ENCODE measurements at places on chromosomes 1 and 21.

DNA sequence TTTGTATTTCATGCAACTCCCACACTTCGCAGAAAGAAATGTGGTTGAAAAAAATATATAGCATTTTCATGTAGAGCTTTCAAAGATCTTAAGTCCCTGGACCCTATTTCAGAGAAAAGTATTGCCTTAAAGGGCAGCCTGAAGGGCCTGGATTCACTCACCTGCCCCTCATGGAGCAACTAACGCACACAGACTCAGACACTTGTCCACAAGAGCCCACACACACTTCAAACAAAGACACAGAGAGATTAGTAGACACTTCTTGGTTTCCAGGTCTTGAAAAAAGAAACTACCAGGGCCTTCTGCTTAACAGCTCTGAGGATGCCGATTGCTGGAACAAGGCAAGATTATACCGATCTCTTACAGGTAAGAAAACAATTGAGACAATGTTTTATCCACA lies 122.2 kb downstream of the ZBTB18 start:
- DNase-seq = no peak

GRCh38 chr1:65259816-65260215 lies 49.5 kb upstream of the DNAJC6 start:
- DNase-seq = no peak

- DNase-seq = no peak
Observed at GRCh38 chr1:96473791-96474434, 247.7 kb upstream of the PTBP2 start.

DNA sequence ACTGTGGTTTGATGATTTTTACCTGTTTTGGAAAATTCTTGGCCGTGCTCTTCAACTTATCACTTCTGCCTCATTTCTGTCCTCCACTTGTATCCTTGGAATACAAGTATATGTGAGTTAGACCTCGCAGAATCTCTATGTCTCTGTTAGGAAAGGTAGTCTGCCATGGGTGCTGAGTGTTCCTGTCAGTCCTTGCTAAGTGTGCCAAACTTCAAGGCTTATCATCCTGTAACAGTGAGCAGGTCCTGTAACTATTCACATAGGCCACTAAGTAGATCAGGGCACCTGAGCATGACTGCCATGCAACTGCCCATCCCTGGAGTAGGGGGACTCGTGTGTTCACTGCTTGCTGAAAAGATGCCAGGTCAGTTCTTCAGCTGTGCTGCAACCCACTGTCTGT lies 24.2 kb upstream of the BMP8B start:
- DNase-seq = no peak

GRCh38 chr1:51464828-51465227 lies 54.2 kb downstream of the EPS15 start:
- no peak for DNase-seq

- DNase-seq = no peak
Observed at GRCh38 chr1:50279622-50280330, 143.5 kb downstream of the DMRTA2 start.

DNA sequence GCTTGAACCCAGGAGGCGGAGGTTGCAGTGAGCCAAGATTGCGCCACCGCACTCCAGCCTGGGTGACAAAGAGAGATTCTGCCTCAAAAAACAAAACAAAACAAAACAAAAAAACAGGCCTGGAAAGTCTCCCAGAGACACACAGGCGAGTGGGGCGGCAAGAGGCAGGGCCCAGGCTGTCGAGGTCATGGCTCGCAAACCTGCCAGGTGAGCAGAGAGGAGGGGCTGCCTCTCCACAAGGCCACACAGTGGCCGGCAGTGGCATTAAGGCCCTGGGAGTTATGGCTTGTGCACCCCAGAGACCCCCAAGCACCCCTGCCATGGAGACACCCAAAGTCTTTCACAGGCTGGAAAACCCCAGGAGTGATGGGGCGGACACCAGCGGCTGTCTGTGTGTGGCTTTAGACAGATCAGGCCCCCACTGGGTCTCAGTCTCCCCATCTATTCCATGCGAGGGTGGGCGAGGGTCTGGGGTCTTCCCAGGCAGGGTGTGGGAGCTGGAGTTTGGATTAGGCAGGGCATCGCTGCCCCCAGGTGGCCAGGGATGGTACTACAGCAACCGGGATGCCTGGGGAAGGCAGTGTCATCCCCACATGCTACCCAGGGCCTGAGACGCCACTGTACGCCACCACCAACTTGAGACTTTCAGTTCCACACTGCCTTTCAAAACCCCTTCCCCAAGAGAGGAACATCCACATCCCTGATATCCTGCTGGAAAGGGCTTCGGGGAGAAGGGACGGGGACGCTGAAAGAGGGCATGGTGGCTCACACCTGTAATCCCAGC lies 7.3 kb upstream of the CTRC start:
- DNase-seq = peak; percentile 82

DNA sequence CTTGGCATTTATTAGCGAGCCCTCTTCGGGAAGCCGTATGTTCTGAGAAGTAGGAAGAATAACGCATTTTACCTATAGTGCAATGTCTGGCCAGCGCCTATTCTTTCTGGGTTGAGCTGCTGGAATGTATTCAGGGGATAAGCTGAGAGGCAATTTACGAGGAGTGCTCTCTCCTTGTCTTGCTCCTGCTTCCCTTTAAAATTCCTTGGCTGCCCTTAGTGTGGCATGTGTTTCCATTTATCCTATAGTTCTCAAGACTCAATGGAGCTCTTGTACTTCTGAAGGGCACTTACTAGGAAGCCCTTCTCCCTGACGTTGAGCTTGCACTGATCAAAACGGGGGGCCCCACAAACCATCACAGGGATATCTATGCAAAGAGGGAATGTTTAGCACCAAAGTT lies 364.6 kb downstream of the DISC1 start:
- no peak for DNase-seq

Data from stimulated activated CD4-positive, alpha-beta T cell treated with anti-CD3 and anti-CD28 coated beads, Interleukin-2, amount 100 ng/mL, for 24 hours (primary cell).